ENCODE measurements at places on chromosomes 11 and 22. TPM values are rescaled to one million over a fixed set of nuclear protein-coding genes. Genes with fewer than 3 reads are reported as not detected.

Gene ACRV1
- total RNA-seq: not detected

Gene CATSPER1
- 3.3 TPM for total RNA-seq

Gene YWHAH
- total RNA-seq: 194 TPM

Gene CHRM4
- not detected for total RNA-seq

Gene NXPE4
- not detected for total RNA-seq

- no peak for DNase-seq
These were observed 216.5 kb downstream of the NAV2 start for GRCh38 chr11:19929147-19929546.

DNA sequence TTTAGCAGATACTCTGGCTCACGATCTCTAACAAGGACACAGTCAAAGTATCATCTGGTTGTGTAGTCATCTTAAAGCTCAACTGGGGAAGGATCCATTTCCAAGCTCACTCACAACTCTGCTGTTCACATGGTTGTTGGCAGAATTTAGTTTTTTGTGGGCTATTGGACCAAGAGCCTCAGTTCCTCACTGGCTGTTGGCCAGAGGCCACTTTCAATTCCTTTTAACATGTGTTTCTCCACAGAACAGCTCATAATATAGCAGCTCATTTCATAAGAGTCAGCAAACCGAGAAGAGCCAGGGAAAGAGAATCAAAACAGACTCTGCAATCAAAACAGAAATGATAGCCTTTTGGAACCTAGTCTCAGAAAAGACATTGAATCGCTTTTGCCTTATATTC lies 22.6 kb downstream of the IZUMO1R start:
- DNase-seq: no peak

DNA sequence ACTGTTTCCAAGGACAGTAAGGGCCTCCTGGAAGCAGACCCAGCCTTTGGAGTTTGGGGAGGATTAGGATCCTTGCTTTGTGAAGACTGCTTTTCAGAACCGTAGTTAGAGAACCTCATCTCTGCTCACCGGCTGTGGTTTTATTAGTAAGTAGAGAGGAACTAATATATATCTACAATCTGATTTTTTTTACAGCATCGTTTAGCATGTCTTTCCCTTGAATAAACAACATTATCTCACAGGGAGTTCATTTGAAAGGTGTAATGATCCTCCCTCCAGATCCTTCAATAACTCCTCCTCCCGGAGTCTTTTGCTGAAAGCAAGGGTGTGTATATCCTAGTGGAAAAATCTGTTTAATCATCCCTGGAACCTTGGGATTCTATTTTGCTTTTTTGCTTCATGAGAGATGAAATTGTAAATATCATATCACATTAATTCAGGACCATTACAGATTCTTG lies 132.7 kb downstream of the DBX1 start:
- DNase-seq: no peak

GRCh38 chr22:33088418-33088817 lies 30.2 kb upstream of the SYN3 start:
- no peak for DNase-seq

DNA sequence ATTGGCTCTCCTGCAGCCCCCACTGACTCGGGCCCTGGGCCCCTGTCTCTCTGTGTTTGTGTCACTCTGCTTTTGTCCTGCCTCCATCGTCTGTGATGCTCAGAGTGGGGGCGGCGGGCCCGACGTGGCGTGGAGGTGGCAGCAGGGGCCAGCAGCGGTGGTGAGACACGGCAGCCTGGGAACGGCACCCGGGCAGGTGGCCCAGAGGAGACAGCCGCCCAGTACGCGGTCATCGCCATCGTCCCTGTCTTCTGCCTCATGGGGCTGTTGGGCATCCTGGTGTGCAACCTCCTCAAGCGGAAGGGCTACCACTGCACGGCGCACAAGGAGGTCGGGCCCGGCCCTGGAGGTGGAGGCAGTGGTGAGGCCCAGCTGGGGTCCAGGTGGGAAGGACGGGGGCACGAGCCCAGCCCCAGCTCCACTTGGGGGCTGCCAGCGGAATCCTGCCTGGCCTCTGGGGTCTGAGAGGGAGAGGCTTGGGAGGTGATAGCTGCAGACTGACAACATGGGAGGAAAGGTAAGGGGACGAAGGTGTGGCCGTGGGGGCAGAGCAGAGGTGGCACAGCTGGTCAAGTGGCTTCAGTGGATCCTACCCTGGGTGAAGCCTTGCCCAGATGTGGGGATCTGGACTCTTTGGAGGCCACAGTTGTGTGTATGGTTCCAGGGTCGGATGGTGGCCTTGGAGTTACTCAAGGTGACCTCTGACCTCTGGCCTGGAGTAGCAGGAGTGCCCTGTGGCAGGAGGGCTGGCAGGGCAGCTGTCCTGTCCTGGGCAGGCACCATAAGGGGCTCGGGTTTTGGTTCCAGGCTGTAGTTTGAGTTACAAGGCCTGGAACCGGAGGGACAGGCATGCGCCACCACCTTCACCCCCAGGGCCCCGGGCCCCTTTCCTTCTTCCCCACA lies 16.2 kb downstream of the RELT start:
- no peak for DNase-seq

DNA sequence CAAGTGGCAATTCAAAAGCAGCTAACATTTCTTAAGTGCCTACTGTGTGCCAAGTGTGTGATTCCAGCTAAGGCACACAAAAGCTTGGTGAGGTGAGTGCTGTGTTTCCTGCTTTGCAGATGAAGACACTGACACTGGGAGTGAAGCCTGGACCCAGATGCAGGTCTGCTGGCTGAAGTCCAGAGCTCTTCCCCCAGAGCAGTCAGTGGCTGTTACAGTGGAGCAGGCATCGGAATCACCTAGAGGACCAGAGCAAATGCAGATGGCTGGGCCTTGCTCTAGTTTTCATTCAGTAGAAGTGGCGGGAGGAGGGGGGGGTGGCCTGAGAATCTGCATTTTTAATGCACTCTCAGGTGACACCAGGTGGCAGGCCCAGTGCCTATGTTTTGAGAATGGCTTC lies 342.3 kb downstream of the CADM1 start:
- no peak for DNase-seq

DNA sequence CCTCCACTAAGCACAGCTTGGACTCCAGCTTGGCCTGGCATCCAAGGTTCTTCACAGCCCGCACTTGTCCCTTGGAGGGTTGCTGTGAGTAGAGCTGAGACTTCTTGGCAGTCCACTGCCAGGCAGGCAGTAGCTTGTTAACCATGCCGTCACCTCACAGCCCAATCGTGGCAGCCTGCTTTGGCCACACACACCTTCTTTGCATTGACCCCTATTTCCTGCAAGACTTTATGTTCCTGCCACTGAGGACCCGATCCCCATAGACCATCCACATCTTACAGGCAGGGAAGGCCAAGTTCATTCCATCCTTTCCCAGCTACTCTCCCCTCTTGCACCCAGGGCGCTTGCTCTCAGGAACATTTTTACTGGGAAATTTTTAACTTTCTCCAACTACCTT lies 2.5 kb upstream of the PYGM start:
- no peak for DNase-seq

DNA sequence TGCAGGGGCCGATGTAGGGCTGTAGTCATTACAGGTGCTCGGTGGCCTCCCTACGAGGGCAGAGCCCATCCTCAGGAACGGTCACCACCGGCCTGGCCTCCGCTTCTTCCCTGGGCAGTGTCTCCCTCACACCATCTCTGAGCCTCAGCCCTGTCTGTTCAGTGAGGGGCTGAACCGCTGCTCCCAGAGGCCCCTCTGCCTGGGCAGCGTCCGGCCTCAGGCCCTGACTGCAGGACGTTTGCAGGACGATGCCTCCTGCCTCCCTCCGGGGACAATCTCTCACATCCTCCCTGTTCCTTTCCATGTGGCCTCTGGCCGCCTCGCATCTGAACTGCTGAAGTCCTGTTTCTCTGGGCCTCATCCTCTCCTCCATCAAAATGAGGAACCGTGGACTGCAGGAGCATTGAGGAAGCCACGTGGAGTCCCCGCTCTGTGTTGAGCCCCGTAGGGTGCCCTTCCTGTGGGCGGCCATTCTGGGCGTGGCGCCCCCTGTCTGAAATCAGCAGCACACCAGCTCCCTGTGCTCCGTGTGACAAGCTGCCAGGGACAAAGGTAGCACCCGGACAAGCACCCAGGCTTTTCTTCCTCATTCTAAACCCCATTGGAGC lies 933.5 kb downstream of the BRD1 start:
- no peak for DNase-seq

- DNase-seq: no peak
These were observed 48.9 kb upstream of the KIRREL3 start for GRCh38 chr11:127049486-127049885.

DNA sequence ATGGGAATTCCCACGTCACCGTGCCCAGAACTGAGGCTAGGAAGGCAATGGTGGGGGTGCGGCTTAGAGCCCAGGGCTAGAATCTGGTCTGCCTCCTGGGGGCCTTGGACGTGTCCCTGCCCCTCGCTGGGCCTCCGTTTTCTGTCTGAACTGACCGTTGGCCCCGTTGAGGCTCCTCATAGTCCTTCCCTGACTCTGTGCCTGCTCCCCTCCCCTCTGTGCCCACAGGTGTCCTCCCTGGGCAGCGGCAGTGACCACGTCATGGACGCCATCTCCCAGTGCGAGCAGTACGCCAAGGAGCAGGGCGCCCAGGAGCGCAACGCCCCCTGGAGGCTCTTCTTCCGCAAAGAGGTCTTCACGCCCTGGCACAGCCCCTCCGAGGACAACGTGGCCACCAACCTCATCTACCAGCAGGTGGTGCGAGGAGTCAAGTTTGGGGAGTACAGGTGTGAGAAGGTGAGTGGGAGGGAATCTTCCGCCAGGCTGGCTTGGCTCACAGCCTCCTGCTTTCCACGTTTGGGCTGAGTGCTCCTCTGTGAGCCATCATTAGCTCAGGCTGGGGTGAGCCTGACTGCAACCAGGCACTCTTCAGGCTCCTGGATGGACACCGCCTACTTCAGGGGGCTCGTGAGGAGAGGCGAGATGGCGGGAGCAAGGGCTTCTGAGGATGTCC lies 63.9 kb downstream of the MYO7A start:
- no peak for DNase-seq

DNA sequence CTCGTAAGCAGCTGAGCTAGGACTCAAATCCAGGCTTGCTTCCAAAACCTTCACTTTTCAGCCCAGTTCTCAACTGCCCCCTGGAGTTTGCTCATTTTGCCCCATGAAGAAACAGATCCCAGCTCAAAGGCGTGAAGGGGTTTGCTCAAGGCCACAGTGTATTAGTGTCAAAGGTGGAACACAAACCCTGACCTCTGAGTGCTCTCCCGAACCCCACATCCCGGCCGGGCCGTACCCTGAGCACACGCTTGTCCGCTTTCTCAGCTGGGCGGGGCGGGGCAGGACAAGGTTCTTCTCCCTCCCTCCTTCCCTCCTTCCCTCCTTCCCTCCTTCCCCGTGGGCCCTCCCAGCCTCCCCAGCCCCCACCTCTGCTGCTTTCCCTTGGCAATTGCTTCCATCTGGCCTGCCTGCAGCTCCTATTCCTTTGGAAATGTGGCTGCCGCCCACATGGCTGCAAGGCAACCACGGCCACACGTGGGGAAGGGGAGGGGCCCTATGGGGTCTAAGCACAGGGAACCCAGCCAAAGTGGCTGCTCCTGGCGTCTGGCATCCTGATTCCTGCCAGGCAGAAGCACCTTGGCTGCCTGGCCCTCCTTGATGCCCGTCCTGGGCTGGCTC lies 4.1 kb downstream of the ST3GAL4 start:
- DNase-seq: no peak

DNA sequence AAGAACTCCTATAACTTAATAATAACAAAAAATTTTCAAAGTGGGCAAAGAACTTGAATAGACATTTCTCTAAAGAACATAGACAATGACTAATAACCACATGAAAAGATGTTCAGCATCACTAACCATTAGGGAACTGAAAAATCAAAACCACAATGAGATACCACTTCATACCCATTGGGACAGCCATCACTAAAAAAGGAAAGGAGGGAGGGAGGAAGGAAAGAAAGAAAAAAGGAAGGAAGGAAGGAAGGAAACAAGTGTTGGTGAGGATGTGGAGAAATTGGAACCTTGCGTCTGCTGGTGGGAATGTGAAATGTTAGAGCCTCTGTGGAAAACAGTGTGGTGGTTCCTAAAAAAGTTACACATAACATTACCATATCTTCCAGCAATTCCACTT lies 55.8 kb downstream of the MS4A13 start:
- DNase-seq: no peak

DNA sequence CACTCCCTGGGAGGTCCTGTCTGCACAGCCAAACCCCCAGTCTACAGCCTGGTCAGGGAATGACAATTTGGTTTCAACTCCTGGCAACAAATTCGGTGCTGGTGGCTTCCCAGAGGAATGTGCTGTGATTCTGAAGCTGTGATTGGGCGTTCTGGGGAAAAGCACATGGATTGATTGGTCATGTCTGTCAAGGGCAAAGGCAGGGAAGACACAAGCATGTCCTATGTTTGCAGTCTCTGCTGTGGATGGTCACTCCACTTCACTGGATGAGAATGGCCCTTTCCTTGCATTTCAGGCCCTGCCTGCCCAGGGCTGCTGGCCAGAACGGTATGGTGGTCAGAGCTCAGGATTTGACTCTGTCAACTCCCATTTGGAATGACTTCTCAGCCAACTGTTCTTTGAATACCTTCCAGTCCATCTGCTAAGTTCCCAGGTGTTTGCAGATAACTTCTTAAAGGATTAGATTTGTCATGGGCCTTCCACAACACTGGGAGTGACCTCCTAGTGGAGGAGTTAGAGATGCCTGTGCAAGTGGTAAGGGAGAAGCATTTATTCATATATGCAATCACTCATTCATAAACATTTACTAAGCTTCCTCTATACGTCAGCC lies 42.7 kb downstream of the SGSM1 start:
- no peak for DNase-seq

DNA sequence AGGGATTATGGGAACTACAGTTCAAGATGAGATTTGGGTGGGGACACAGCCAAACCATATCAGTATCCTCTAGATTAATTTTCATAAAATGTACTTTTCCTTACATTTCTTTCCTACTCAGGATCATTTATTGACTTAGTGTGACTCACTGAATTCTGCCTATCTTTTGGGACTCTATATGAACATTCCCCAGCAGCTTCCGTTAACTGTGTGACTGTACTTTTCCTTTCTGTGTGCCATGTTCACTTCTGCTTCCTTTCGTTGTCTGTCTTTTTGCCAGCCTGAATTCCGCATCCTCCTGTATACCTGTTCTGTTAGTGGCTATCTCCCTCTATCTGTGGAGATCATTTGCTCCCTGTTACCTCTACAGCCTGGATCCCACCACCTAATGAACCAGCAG lies 48.8 kb downstream of the SPECC1L start:
- no peak for DNase-seq

DNA sequence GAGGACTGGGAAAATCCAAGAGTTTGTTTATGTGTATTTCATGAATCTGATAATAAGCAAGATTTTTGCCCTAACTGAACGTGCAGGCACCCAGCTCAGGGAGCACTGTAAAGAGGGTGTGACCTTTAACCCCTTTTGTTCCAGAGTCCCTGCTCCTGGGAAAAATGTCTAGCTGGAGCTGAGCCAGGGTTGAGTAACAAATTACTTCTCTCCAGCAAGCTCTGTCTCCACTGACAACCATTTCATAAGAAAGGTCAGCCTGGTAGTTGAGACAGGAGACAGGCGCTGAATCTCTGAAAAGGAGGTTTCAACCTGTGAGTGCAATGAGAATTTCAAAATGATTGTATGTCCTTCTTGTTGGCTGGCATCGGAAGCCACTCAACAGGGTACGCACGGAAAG lies 156.4 kb upstream of the NARS2 start:
- DNase-seq: no peak
